ENCODE measurements at places on chromosomes 1 and 21. TPM values are rescaled to one million over a fixed set of nuclear protein-coding genes. Genes with fewer than 3 reads are reported as not detected.

GRCh38 chr1:207919523-207920170 is 8.7 kb upstream of the CD34 start:
- DNase-seq: no peak

- no peak for DNase-seq
These were observed 614.9 kb upstream of the TMPRSS15 start for GRCh38 chr21:19018529-19018928.

DNA sequence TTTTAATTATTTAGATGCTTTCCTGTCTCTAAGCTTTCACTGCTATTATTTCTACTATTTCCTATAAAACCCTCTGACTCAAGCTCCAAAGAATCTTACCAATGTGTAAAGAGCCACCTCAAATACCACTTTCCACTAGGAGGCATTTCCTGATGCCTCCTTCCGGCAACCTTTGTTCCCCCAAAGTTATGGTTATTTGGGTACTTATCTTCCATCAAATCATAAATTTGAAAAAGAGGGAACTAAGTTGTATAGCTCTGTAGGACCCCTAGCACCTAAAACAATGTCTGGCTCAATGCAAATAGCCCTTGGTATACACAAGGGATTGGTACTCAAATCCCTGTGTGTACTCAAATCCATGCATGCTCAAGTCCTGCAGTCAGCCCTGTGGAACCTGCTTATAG is 79.6 kb downstream of the NME7 start:
- DNase-seq: no peak

Gene IRF6
- total RNA-seq: 0.82 TPM

Gene CYB561D1
- total RNA-seq: 6.7 TPM

Data from glomerular endothelial cell (primary cell).